ENCODE measurements at places on chromosomes 2 and 18.

DNA sequence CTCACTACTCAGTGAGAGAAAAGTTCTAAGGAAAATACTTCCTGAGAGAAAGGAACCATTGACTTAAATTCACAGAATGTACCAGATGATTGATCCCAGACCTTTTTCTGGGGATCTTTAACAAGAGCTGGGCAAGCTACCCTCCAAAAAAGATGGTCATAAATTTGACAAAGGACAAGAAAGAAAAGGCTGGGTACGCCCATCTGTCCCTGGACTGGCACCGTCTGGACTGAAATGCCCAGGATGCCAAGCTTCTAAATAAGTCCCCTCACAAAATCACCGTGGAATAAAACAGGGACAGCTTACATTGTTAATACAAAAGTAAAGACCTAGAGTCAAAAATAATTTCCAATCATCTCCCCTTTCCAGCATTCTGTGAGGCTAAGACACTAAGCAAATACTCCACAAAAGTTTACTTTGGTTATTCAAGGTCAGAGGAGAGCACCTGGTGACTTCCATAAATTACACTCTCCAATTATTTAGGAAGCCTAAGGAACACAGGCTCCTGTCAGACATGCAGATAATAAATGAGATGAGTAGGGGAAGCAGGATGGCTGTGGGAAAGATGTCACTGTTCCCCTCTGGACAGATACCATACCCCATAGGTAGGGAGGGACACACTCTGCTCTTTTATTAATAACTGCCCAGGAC is 69.9 kb downstream of the UXS1 start:
- no peak for DNase-seq

DNA sequence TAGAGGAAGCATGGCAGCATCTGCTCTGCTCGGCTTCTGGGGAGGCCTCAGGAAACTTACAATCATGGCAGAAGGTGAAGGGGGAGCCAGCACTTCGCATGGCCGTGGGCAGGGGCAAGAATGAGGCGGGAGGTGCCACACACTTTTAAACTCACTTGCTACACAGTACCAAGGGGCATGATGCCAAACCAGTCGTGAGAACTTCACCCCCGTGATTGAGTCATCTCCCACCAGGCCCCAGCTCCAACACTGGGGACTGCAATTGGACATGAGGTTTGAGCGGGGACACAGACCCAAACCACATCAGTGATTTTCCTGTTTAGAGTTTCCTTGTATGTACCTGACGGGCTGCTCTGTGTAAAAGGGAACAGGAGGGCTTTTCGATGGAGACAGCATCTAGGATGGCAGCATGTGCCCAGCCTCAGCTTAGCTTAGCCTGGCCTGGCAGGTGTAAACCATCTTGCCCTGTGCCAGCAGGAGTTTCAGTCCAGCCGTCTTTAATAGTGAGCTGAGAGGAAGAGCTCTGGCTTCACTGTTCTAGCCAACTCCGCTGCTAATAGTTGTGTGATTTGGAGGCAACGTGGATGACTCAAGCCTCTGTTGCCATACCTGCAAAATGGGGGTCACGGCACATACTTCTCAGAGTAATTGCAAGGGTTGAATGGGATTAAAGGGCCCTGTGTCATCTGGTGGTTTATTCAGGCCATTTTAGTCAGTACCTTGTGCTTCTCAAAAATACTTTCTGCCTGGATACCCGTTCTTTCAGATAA is 101.8 kb downstream of the ASAP2 start:
- DNase-seq: no peak

DNA sequence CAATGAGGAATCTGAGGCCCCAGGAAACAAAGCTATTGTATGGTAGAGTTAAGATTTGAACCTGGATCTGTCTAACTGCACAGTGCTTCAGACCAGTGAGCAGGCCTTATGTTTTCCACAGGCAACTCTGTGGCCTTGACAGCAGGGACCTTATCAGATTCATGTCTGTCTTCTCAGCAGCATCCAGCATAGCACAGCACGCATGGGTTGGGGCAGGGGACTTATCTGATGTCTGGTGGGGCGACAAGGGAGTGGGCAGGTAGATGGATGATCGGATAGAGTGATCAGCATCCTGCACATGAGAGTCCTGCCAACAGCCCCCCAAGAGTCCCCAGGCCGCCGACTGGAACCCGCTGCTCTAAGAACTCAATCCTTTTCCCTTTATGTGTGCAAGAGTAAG is 28.7 kb upstream of the KCNF1 start:
- no peak for DNase-seq

- DNase-seq: no peak
Observed at GRCh38 chr2:223952280-223952968, 4.8 kb upstream of the MRPL44 start.

GRCh38 chr2:88090446-88091283 is 23.0 kb downstream of the SMYD1 start:
- DNase-seq: peak; percentile 60

- DNase-seq: no peak
Observed at GRCh38 chr18:49301608-49302007, 158.8 kb downstream of the DYM start.

GRCh38 chr2:10160203-10160955 is 37.8 kb downstream of the RRM2 start:
- no peak for DNase-seq

DNA sequence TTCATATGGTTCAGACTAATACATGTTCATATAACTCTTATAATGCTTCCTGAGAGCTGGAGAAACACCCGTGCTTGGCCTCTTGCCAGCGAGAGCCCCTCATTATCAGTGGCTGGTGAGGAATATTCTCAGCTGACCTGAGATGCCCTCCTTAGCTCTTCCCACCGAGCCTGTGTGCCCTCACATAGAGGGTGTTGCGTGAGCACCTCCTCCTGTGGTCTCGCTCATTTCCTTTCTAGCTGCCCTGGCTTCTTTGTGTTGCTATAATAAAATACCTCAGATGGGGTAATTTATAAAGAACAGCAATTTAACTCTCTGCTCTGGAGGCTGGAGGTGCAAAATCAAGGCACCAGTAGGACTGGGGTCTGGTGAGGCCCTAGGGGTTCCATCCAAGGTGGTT is 80.5 kb upstream of the ALKAL2 start:
- DNase-seq: no peak

GRCh38 chr2:9235147-9236044 is 28.8 kb downstream of the ASAP2 start:
- no peak for DNase-seq

- DNase-seq: no peak
Observed at GRCh38 chr2:60849187-60849586, 32.2 kb upstream of the REL start.

GRCh38 chr2:232523682-232524597 is 2.0 kb upstream of the CHRND start:
- DNase-seq: peak; percentile 28

DNA sequence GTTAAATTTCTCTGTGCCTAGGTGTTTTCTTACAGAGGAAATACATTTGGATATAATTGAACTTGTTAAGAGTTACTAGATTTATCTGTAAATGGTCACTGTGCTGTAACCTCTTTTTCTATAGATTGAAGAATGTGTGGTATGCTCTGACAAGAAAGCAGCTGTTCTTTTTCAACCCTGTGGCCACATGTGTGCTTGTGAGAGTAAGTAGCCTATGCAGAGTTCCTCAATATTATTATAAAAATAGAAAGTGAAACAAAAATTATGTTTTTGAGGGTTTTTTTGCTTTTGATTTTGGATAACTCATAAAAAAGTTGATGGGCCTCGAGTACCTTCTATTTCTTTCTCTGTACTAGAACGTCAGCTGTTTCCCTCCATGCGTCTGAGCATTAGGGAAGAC is 112.4 kb downstream of the MIB1 start:
- DNase-seq: no peak

- no peak for DNase-seq
Observed at GRCh38 chr2:12451726-12452125, 265.0 kb upstream of the TRIB2 start.

- DNase-seq: no peak
Observed at GRCh38 chr2:225765820-225766219, 366.3 kb downstream of the NYAP2 start.

DNA sequence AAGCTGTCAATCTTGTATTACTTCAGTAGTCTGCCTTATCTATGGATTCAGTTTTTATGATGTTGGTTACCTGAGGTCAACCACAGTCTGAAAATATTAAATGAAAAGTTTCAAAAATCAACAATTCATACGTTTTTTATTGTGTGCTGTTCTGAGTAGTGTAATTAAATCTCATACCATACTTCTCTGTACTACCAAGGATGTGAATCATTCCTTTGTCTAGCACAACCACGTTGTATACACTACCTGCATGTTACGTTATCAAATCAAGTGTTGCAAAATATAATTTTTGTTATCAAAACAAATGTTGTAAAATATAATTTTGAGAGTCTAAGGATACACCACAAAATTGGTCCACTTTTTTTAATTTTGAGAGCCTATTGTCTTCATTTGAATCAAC is 590.2 kb upstream of the SETBP1 start:
- DNase-seq: no peak

GRCh38 chr2:126889071-126889470 is 9.6 kb upstream of the TEX51 start:
- no peak for DNase-seq

GRCh38 chr2:174623690-174624089 is 26.1 kb upstream of the WIPF1 start:
- DNase-seq: no peak

- DNase-seq: no peak
Observed at GRCh38 chr2:46656640-46657039, 177.3 kb downstream of the TMEM247 start.

DNA sequence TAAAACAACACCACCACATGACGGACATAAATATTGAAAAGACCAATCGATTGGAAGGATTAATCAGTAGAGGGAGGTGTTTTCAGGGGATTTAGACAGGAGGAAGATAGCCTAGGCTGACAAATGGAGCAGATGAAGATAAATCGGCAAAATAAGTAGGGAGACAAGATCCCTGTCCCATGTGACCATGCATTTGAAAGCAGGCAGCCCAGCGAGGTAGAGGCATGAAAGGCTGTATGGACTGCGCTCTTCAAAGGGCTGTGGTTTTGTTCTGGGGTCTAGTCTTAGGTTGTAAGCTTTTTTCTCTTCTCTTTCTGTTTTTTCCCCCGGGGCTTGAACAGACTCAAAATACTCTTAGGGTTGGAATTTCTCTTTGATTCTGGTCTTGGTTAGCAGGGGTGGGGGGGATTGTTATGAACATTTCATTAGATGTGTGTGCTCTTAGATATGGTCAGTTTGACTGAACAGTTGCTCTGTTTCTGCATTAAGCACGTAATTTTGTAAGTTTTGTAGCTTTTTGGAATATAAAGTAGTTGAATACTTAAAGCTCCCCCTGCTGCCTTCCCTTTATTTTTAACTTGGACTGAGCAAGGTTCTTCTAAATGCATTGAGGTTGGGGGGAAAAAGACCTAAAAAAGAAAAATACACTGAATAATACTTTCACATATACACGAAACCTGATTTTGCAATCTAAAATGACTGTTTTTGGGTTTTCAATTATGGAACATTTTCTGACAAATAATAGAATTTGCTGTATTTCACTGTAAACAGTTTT is 32.2 kb downstream of the ZNF532 start:
- DNase-seq: no peak

GRCh38 chr2:232348936-232349335 is 29.6 kb upstream of the ALPP start:
- no peak for DNase-seq

DNA sequence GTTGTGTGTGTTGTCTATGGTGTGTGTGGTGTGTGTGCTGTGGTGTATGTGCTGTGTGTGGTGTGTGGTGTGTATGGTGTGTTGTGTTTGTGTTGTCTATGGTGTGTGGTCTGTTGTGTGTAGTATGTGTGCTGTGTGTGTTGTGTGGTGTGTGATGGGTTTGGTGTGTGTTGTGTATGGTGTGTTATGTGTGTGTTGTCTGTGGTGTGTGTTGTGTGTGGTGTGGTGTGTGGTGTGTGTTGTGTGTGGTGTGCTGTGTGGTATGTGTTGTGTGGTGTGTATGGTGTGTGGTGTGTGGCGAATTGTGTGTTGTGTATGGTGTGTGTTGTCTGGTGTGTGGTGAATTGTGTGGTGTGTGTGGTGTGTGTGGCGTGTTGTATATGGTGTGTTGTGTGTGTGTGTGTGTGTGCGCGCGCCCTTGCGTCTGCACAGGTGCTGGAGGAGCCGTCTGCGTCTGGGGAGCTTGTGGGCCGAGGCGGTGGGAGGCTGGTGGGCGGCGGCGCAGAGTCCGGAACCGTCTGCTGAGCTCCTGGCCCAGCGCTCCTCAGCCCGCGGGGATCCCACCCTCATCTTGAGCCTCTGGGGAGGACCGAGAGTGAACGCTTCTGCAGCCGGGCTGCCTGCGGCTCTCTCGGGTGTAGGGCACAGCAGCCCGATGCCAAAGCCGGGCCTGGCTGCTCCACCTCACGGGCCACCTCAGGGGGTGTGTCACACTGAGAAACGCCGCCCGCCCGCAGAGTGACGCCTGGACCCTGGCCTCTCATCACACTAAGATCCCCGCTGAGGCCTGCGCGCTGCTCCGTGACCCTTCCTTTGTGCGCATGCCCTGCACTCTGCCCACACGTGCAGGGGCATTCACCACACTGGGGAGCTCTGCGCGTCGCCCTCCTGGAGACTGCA is 8.8 kb upstream of the ADI1 start:
- no peak for DNase-seq

- no peak for DNase-seq
Observed at GRCh38 chr18:34522603-34523002, 187.5 kb upstream of the DTNA start.

DNA sequence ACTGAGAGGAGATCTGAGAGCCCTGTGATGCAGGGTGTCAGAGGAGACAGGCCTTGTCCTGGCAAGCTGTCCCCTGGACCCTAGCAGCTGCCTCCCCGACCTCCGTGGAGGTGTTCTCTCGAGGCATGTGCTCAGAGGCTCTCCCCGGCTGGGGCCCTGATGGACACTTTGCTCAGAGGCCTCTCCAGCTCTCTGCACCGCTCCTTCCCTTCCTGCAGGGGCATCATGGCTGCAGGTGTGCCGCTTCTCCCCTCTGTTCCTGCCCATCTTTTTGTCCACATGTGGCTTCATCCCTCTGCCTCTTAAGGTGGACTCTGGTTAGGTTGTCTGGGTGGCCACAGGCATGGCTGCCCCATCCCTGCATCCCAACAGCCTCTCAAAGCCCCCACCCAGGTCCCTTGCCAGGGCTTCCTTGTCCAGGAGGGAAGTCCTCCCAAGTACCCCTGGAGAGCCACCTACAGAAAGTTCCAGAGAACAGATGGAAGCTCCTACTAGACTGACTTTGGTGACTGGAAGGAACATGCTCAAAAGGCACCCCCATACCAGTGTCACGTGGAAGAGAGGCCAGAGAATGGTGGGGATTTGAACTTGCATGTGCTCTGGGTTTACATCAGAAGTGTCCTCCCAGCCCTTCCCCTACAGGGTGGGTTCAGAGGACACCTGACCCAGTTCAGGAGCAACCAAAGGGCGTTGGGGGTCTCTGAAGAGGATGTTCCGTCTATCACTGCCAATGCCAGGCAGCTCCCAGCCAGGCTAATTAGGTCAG is 120.4 kb downstream of the KLHL29 start:
- no peak for DNase-seq

- no peak for DNase-seq
Observed at GRCh38 chr2:145652571-145653545, 1132.9 kb upstream of the ZEB2 start.

Data from stimulated activated CD4-positive, alpha-beta T cell treated with anti-CD3 and anti-CD28 coated beads, Interleukin-4, amount 100 ng/mL, for 1 hour (primary cell).